ENCODE measurements at places on chromosomes 7 and 10.

DNA sequence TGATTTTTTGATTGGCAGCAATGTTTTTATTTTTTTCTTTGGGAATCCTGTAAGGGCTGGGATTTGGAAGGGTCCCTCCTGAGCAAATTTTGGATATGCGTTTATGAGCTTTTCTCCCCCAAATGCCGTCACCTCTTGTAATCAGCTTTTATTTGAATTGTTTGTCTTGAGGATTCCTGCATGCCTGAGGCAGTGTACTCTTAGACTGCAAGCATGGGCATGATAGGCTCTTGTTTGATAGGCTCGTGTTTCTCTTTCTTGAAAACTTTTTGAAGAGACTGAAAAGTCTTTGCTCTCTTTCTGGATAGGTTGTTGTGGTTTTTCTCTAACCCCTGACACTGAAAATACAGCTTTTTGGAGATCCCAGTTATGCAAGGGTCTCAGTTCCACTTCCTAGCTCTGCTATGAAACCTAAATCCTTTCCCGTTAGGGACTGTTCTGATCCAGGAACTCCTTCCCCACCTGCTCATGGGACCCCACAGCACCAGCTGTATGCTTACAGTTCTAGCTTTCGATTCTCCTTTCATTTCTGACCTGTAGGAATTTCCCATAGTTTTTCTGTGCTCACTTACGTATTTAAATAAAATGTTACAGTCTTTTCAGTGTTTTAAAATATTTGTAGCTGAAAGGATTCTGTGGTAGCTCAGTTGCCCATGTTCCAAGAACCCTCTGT is 17.2 kb downstream of the TSPAN13 start:
- no peaks in the 10 kb centered on the region for H3K4me1 ChIP-seq
- DNase-seq = no peak
- H3K27ac ChIP-seq = no peak overlapping the region
- no peaks in the 10 kb centered on the region for H3K36me3 ChIP-seq
- no peak overlapping the region for H3K4me3 ChIP-seq

DNA sequence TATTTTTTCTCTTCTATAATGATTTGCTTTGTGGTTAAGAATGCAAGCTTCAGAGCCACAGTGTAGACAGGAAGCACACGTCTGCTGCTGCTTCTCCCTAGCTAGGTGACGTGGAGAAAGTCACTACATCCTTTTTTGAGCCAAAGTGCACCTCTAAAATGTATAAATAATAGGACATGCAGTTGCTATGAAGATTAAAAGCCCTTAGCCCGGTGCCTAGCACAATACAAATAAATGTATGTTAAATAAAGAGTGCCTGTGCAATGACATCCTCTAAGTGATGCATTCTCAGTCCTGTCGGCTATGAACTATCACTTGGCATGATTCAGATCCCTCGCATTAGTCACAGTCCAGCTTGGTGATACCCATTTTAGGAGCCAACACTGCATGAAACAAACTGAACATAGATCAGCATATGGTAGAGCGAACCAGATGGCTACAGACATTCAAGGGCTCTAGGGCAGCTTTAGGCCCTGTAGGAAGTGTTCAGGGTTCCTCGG is 4.8 kb upstream of the TRDMT1 start:
- H3K27me3 ChIP-seq = no peaks in the 10 kb centered on the region
- no peak overlapping the region for H3K4me3 ChIP-seq
- H3K36me3 ChIP-seq = no peaks in the 10 kb centered on the region
- H3K4me1 ChIP-seq = no peaks in the 10 kb centered on the region

DNA sequence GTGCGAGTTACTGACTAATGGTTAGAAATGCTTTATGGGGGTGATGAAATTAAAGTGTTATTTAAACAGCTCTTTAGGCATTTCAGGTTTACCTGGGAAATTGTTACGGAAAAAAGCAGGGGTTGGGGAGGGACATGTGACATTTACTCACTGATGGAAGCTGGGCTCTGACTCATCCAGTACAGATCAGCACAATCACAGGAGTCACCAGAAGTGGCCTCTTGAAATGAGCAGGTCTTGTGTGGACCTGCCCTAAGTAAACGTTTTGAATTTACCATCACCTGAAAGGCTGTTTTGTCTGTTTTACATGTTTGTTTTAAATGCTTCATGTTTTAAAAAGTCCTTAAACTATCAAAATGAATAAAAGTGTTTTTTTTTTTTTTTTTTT is 2.3 kb downstream of the GLRX3 start:
- DNase-seq = no peak
- no peak overlapping the region for H3K4me3 ChIP-seq
- no peaks in the 10 kb centered on the region for H3K27me3 ChIP-seq
- H3K36me3 ChIP-seq = peaks cover 5% of the 10 kb centered on the region
- no peak overlapping the region for H3K27ac ChIP-seq
- H3K4me1 ChIP-seq = no peaks in the 10 kb centered on the region

- H3K27ac ChIP-seq = no peak overlapping the region
- no peaks in the 10 kb centered on the region for H3K27me3 ChIP-seq
- H3K4me1 ChIP-seq = no peaks in the 10 kb centered on the region
Observed at GRCh38 chr7:19574131-19574530, 134.7 kb downstream of the POLR1F start.

- H3K27ac ChIP-seq = no peak overlapping the region
- H3K4me3 ChIP-seq = no peak overlapping the region
- H3K4me1 ChIP-seq = no peaks in the 10 kb centered on the region
- no peaks in the 10 kb centered on the region for H3K36me3 ChIP-seq
- DNase-seq = no peak
Observed at GRCh38 chr10:57627642-57628178, 640.0 kb downstream of the IPMK start.
